M059J (cell line): ENCODE measurements at places on chromosomes 13 and 19. TPM values are rescaled to one million over a fixed set of nuclear protein-coding genes. Genes with fewer than 3 reads are reported as not detected.

The CRTC1 gene
- 0.64 and 2.8 TPM in 2 replicates for total RNA-seq

The MBD3L2B gene
- not detected in 2 replicates for total RNA-seq

DNA sequence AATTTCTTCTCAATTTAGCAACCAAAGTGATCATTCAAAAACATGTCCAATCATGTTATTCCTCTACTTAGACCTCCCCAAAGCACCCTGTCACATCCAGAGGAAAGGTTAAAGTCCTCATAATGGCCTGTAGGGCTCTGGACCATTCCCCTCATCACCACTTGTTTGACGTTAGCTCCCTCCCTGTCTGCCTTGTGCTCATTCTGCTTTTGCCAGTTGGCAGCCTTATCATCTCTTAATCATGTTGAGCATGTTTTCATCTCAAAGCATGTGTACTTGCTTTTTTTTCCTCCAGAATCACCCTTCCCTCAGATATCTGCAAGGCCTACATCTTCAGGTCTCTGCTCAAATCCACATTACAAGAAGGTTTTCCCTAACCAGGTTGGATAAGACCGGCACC, 25.9 kb downstream of the UBAC2 start:
- DNase-seq: no peak

GRCh38 chr13:75704927-75705288, 68.8 kb downstream of the LMO7 start:
- DNase-seq: peak; percentile 34

GRCh38 chr13:77430377-77430951, 103.6 kb upstream of the MYCBP2 start:
- DNase-seq: no peak

GRCh38 chr13:49561062-49561410, 24.3 kb downstream of the RCBTB1 start:
- DNase-seq: no peak
